ENCODE measurements at places on chromosomes 3 and 15.

DNA sequence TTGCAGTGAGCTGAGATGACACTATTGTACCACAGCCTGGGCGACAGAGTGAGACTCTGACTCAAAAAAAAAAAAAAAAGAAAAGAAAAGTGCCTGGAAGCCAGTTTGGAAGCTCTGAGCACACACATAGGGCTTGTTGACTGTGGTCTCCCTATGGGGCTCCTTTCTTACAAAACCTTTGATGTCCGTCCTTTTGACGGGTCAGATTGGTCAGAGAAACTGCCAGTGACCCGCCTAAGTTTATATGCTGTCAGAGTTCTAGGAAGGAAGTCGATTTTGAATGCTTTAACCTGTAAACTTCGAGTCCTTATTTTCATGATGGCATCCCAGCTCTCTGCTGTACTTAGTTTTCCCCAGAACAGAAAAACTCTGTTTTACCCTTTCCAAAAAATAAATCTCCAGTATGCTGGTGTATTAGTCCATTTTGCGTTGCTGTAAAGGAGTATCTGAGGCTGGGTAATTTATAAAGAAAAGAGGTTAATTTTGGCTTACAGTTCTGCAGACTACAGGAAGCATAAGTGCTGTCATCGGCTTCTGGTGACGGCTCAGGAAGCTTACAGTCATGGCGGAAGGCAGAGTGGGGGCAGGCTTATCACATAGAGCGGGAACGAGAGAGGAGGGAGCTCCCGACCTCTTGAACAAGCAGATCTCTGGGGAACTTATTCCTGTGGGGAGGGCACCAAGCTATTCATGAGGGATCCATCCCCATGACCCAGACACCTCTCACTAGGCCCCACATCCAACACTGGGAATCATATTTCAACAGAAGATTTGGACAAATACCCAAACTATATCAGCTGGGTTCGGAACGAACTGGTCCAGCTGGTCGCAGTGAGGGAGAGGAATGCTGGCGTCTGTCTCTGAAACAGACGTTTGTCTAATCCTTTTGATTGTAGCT lies 72.3 kb downstream of the LMLN start:
- DNase-seq, result no peak

GRCh38 chr3:101143012-101143411 lies 149.8 kb upstream of the ABI3BP start:
- no peak for DNase-seq

DNA sequence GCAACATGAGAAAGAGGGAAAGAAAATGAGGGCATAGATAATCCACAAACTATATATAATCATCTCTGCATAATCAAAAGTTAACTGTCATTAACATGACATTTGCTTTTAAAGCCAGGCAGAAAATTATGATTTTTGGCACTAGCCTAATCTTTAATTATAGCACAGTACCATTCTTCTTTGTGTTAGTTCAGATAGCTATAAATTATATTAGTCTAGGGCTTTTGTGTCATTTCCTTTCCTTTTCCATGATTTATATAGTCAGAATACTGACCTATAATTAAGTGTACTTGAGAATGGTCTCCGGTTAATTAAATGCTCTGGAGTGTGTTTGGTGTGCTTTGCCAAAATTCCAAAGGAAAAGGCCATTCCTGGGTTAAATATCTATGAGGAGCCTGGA lies 441.9 kb upstream of the THRB start:
- DNase-seq, result no peak

- no peak for DNase-seq
Measured at GRCh38 chr15:90560229-90560776, 30.6 kb downstream of the CRTC3 start.

GRCh38 chr3:151550642-151551041 lies 89.8 kb upstream of the IGSF10 start:
- no peak for DNase-seq

GRCh38 chr3:164550857-164551256 lies 527.4 kb downstream of the SI start:
- DNase-seq, result no peak

GRCh38 chr3:127088511-127089351 lies 104.2 kb upstream of the PRR23E start:
- DNase-seq, result no peak

DNA sequence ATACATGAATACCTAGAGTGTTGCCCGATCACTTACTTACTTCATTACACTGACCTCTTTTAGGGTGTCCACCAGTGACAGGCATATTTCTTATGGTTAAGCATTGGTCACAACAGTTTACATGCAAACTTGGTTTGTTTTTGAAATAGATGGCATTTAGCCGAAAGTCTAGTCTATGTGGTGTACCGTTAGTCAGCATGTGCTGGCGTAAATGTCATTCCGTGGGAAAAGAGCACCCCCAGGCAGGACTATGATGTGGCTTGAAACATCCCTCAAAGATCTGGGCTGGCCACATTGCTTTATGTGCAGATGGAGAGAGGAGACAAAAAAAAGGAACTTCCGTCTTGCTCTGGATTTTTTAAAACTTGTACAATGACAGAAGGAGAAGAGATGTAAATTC lies 357.0 kb upstream of the ICE2 start:
- no peak for DNase-seq

GRCh38 chr3:186785495-186786018 lies 2.2 kb downstream of the EIF4A2 start:
- DNase-seq, result no peak

DNA sequence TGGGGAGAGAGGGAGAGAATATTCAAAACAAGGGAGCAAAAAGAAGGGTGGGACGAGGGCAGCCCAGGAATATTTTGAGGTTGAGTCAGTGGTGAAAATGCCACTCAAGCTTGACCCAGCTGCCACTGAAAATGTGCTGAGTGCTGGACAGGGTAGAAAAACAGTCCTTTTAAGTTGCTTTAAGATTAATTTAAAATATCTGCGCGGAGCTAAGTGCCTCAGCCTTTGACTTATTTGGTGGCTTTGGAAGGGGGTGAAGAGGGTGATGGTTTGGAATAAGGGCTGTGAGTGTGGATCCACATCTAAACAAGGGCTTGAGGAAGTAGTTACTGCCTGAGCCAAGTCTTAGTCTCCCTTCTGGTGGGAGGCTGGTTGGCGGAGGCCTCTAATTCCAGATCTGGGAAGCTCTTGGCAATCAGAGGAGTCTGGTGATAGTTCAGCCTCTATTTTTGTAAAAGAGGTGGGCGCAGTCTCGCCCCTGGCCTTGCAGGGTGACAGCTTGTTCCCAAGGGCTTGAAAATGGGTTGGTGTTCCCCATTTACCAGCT lies 280.8 kb upstream of the ROPN1 start:
- no peak for DNase-seq

DNA sequence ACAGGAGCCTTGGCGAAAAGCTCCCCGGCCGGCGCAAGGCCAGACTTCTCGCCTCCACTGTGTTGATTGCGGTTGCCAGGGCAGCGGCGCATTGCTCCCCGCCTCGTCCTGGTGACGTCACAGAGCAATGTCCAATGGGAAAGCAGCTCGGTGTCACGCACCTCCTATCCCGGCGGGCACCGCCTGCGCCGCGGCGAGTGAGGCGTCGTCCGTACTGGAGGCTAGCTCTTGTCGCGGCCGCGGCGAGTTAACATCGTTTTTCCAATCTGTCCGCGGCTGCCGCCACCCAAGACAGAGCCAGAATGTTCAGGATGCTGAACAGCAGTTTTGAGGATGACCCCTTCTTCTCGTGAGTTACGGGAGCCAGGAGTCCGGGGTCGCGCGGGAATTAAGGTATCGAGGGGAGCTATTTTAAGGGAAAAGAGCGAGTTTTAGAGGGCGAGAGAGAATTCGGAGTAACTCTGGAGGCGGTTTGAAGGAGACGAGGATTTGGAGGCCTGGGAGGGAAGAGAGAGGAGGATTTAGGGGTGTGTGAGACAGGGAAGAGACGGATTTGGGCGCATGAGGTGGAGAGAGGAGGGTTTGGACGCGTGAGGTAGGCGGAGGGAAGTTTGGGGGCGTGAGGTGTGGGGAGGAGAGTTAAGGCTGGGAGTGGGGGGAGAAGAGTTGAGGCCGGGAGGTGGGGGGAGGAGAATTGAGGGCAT lies at the start of gene MLF1:
MLF1 (plus strand) TSS at position 196 of the 704 bp plus-strand sequence; CDS start at position 303, 107 bp downstream.
- DNase-seq, result peak; percentile 77

GRCh38 chr3:27031476-27031875 lies 337.7 kb downstream of the NEK10 start:
- no peak for DNase-seq

DNA sequence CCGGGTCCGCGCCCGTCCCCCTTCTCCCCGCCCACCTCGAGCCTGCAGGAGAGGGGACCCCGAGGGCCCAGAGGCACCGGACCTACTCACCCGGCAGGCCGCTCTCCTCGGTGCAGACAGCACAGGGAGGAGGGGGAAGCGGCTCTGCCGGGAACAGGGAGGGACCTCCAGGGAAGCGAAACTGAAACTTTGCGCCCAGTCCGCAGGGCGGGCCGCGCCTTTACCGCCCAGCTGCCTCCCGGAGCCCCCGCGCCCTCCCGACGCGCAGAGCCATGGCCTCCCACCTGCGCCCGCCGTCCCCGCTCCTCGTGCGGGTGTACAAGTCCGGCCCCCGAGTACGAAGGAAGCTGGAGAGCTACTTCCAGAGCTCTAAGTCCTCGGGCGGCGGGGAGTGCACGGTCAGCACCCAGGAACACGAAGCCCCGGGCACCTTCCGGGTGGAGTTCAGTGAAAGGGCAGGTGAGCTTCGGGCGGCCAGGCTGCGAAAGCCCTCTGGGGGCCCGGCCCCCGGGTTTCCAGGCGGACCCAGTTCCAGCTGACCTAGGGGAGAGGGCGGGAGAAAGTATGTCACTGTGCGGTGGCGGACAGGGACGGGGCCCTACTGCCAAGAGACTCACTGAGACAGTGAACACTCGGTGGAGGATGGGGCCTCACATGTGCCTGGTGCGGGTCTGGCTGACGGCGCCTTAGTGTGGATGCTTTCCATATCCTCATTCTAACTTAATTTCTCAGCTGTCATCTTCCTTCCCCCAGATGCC lies at the start of the genes DTX3L and PARP9:
DTX3L (plus strand) TSS at position 184 of the 758 bp plus-strand sequence; CDS start at position 273, 89 bp downstream.
PARP9 (minus strand) TSS at position 146 of the 758 bp plus-strand sequence. CDS start 4,680 bp downstream, outside the sequence.
- DNase-seq, result peak; percentile 64

- no peak for DNase-seq
Measured at GRCh38 chr3:49716169-49716568, 3.3 kb downstream of the AMIGO3 start.

- DNase-seq, result no peak
Measured at GRCh38 chr3:50120364-50121071, 31.8 kb downstream of the RBM5 start.

DNA sequence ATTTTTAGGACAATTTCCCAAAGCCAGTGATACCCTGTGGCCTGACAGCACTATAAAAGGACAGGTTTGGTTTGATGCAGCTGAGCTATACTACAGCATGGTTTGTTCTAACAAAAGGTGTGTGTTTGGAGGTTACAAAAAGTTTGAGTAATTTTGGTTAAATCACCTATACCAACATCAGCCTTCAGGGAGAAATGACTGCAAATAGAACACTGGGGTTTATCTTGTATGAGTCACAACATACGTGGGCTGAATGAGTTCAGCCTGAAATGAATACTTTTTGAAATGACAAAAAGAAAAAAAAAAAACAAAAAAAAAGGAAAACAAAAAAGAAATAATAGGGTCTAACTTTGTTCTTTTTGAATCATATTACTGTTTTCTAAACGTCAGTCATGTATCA lies 345.7 kb downstream of the CNTN3 start:
- DNase-seq, result no peak

GRCh38 chr15:92655178-92655995 lies at the start of gene FAM174B:
Gene FAM174B, minus strand, starts transcription at chr15:92655775.
- peak; percentile 53 for DNase-seq

- no peak for DNase-seq
Measured at GRCh38 chr3:151445273-151446001, 15.4 kb downstream of the IGSF10 start.

- DNase-seq, result peak; percentile 3
Measured at GRCh38 chr3:129892486-129892856, 1.0 kb downstream of the TMCC1 start.

- DNase-seq, result no peak
Measured at GRCh38 chr3:142896201-142896755, 7.4 kb upstream of the PCOLCE2 start.

- DNase-seq, result no peak
Measured at GRCh38 chr3:149090907-149091306, 4.6 kb upstream of the HLTF start.

- DNase-seq, result no peak
Measured at GRCh38 chr3:38396861-38397260, 50.3 kb downstream of the XYLB start.

DNA sequence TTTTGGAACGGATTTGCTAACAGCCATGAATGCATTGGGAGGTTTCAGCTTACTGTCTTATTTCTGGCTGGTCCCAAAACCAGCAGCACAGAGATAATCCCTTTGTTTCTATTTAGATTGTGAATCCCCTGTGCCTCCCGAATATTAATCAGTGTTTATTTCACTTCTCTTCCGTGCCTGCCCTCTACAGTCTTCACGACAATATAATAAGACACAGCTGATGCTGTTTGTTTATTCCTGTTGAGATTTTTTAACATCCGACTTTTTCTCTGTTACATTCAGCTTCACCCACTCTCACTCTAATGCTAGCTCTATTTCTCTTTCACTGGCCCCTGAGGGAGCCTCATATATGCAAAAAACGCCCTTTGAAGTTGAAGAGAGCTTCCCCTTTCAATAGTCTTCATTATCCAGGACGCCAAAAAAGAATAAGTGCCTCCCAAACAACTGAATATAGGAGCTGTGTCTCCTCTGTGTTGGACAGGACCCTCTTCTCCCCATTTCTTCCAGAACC lies 995.3 kb downstream of the ROBO2 start:
- no peak for DNase-seq
